ENCODE measurements at places on chromosomes 4 and X.

- DNase-seq, result no peak
These were observed 195.0 kb upstream of the CLNK start for GRCh38 chr4:10879411-10880110.

DNA sequence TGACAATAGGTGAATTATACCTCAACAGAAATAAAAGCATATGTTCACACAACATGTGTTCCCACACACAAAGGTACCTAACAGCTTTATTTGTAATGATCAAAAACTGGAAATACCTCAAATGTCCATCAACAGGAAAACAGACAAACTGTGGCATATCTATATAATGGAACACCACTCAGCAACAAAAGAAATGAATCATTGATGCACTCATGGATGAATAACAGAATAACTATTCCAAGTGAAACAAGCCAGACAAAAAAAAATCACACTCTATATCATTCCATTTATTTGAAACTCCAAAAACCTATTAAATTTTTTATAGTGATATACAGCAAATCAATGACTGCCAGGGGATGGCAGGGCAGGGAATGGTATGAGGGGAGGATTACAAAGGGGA lies 148.1 kb downstream of the PLS3 start:
- no peak for DNase-seq

GRCh38 chr4:121306931-121307330 lies 73.9 kb downstream of the QRFPR start:
- DNase-seq, result no peak

DNA sequence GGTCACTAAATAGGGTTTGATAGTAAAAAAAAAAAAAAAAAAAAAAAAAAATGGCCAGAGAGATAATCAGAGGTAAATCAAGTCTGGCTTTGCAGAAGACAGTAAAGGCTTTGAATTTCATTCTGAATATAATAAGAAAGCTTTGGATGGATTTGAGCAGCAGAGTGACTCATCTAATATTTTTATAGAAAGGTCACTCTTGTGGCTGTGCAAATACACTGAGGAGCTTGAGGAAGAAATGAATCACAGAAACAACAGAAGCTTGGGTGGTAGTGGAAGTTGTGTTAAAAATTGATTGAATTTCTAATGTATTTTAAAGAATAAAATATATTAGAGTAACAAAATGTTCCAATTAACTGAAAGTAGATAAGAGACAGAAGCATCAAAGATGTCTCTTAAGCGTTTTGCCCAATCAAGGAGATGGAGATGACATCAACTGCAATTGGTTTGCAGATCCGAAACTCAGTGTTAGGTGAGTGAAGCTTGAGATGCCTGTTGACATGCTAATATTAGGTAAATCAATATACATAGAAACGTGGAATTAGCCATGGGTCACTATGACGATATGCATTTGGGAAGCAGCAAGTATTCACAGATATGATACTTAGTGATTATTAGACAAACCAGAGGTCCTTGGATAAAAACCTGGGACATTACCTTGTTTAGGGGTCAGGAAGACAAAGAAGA lies 280.5 kb downstream of the GPM6A start:
- peak; percentile 17 for DNase-seq

- peak; percentile 21 for DNase-seq
These were observed 244.3 kb downstream of the ARHGAP10 start for GRCh38 chr4:147975933-147976928.

DNA sequence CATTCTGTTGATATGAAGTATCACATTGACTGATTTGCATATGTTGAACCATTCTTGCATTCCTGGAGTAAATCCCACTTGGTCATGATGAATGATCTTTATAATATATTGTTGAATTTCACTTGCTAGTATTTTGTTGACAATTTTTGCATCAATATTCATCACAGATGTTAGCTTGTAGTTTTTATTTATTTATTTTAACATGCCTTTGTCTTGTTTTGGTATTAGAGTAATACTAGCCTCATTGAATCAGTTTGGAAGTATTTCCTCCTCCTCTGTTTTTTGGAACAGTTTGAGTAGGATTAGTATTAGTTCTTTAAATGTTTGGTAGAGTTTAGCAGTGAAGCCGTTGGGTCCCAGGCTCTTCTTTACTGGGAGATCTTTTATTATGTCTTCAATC lies 13.9 kb upstream of the ADH1C start:
- no peak for DNase-seq

DNA sequence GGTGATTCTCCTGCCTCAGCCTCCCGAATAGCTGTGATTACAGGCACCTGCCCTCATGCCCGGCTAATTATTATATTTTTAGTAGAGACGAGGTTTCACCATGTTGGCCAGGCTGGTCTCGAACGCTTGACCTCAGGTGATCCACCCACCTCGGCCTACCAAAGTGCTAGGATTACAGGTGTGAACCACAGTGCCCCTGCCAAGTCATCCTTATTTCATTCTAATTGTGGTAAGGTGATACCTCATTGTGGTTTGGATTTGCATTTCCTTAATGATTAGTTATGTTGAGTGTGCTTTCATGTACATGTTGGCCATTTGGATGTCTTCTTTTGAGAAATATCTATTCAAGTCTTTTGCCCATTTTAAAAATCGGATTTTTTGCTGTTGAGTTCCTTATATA lies 93.0 kb downstream of the USP9X start:
- no peak for DNase-seq

GRCh38 chr4:14877246-14878225 lies 124.7 kb upstream of the CPEB2 start:
- DNase-seq, result no peak

DNA sequence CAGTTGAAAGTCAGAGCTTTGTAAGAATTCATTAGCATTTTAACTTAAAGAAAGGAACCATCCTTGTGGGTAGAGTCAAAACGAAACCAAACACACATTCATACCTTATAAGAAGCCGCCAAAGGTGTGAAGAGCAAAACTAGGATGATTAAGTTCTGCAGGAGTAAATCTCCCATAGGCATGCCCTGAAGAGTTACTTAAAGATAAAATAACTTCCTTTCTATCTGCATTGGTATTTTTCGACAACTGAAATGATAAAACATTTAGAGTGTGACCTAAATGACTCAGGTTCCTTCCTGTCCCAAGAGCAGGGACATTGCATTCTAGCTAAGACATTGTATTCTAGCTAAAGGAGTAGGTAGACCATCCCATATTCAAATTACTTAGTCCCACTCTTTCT lies 75.3 kb downstream of the BCOR start:
- DNase-seq, result no peak

GRCh38 chr4:26206339-26206738 lies 114.5 kb upstream of the RBPJ start:
- peak; percentile 60 for DNase-seq

DNA sequence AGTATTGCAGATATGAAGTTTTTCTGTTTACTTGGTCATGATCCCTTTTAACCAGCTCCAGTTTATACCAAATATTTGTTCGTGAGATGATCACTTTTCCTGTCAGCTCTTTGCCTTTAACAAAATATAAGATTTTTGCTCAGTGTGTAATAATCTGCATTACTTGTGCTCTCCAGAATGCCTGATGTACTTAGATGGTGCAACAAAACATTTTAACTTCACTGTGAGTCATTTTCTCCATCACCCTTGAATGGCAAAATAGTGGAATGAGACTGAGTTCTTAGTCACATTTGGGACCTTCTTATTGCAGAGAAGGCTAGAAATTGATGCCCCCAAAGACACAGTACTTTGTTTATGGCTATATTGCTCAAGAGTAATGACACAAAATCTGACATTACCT lies 252.0 kb downstream of the FRMPD4 start:
- DNase-seq, result peak; percentile 43

DNA sequence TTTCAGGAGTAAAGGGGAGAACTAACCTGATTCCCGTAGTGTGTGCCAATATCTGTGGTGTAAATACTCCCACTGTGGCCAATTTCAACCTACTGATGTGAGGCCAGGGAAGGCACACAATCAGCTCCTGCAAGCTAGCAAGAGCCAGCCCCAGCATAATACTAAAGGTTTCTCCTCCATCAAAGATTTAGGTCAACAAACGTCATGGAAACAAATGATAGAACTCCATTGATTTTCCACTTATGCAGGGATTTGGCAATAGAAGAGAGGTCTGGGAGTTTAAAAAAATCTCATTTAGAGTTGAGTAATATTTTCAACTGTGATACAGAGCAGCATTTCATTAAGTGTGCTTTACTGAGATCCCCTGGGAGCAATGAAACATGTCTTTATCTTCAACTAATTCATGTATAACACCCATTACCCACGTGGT lies 15.8 kb upstream of the VEGFD start:
- no peak for DNase-seq

DNA sequence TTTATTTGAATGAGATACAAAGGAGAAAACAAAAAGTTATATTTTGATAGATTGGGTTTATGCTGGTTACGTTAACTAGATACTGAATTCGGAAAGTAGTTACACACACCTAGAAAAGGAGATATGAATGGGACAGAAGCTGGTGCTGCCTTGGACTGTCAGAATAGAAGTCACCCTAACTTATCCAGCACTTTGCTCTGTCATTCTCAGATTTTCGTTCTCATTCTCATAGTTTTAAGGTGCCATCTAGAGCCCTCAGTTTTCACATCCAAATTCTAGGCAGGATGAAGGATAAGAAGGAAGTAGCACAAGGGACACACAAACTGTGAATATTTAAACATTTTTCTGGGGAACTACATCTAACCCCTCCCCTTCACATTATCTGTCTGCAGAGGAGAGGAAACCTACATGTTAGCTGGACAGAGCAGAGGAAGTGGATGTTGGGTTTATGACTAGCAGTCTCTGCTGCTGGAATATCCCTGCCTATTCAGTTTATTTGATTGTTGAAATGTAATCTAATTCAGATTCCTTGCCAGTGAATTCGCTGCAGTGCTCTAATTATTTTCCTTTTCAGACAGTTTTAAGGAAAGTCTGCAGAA lies 521.9 kb downstream of the FAT4 start:
- no peak for DNase-seq

DNA sequence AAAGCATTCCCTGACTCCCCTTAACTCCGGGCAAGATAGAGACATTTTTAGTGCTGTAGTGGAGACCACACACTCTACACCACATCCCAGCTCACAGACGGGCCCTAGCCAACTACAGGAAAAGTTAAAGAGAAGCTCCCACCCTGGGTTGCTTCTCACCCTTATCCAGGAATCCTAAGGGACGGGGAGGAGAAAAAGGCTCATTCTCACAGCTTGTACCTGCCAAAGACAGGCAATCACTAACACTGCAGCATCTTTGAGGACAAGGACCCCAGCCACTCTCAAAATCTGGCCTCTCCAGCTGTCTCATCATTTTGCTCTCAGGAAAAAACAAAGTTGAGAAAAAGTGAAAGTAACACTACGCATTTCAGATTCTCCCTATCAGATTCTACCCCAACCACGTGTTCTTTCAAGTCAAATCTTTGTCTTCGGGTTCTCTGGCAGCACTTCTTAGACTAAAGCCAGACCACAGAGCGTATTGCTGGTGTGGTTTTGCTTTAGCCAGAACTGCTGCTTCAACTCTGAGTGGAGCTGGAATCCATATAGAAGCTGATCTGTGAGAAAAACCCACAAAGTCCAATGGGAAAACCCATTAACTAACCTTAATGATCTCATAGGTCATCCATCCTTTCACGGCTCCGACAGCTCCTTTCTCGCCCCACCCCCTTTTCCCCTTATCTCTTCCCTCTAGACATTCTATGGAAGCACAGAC lies 605.9 kb upstream of the DIPK2B start:
- peak; percentile 46 for DNase-seq

GRCh38 chrX:9805956-9806355 lies 19.7 kb downstream of the SHROOM2 start:
- no peak for DNase-seq

Measured in AG08395 (cell line).